ENCODE measurements at places on chromosomes 2 and 18. TPM values are rescaled to one million over a fixed set of nuclear protein-coding genes. Genes with fewer than 3 reads are reported as not detected.

CNTNAP5 gene
- total RNA-seq: not detected

- DNase-seq: no peak
Observed at GRCh38 chr2:138609446-138609845, 107.9 kb downstream of the SPOPL start.

GRCh38 chr2:140067661-140068060 is 1287.5 kb upstream of the NXPH2 start:
- DNase-seq: no peak

FIGN gene
- total RNA-seq: not detected

GRCh38 chr2:60966507-60967405 is 50.8 kb upstream of the PEX13 start:
- DNase-seq: no peak

- DNase-seq: no peak
Observed at GRCh38 chr18:57083485-57083884, 63.4 kb upstream of the BOD1L2 start.

DNA sequence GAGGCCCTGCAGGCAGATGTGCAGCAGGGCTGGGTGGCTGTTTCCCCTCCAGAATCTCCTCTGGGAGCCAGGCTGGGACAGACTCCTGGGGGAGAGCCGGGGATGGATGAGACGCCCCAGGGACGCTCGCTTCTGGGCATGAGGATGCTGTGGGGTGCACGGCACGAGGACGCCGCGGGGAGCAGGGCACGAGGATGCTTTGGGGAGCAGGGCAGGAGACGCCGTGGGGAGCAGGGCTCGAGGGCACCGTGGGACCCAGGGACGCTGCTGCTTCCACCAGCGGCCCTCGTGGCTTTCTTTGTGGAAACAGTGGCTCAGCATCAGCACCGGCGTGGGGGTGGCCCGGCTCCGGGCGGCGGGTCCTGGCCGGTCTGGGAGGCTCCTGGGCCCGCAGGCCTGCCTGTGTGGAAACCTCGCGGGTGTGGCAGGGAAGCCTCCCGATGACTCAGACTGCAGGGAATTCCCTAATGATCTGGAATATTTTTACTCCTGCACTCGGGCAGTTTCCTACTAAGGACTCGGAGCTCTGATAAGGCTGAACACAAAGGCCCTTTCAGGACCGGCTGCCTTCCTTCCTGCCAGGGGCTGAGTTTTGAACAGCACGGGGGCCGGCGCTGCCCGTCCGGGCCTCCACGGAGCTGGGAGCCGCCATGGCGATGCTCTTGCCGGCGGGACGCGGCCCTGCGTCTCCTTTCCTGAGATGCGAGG is 62.6 kb downstream of the NFATC1 start:
- DNase-seq: peak; percentile 48

DNA sequence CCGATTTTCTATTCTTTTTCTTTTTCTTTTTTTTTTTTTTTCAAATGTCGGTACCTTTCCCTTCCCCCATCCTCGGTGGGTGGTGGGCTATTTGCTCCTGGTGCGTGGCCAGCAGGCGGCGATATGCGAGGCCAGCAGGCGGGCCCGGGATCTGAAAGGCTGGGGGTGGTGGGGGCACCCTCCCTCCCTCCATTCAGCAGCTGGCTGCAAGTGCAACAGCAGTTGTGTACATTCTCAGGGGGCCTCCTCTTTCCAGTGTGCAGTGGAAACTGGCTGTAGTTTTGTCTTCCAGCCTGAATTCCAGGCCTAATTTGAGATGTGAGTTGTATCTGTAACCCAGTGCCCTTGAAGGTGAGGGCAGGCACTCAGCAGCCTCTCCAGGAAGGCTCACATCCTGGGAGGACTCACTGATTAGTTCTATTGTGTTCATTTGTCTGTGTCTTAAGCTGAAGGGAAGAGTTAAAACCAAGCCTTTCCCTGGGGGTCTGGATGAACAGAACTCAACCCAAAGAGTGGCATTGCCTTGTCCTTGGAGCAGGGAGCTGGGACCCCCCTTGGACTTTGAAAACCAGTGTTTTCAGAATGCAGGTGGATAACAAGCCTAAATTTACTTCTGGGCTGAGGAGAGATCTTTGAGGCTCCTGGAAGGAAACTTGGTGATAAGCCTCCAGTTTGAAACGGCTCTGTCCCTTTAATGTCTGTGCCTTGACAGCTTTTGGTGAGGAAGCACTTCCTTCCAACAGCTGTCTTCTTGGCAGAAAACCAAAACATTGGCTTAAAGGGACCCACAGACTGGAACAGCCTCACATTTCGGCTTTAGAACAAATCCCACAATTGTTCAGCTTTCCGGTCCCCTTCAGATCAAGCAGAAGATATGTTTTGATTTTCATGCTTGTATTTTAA is 3.3 kb downstream of the MYCN start:
- no peak for DNase-seq

DNA sequence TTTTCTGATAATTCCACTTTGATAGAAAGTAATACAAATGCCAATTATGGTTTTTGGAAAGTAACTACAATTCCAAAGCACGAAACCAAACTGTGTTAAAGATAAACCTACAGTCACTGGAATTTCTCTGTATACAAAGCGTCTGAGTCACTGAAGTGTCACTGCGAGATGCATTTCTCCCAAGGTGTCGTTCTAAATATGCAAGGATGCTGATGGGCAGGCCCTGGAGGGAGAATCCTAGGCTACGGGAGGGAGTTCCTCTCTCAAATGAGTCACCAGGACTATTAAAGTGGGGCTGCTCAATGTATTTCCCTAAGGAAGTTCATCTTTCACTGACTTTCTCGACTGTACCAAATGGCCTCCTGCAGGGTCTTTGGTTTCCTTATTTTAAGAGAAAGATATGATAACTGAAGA is 163.8 kb upstream of the STK17B start:
- DNase-seq: no peak

DNA sequence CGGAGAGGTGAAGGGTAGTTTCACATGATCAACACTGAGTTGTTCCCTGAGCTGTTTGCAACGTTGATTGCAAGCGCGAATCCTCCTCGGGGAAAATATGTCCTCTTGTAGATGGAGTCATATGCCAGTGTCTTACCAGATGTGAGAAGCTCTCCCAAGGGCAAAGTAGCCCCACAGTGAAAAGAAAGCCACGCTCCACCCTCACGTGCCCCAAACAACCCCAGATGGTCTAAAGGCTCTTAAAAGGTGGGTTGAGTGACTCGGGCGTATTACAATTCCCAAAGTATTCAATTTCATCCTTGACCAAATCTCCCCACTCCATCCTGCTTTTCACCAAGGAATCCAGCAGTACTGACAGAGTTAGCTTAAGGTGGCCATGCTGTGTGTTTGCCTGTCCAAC is 332.1 kb upstream of the SOX11 start:
- DNase-seq: no peak

CCL20 gene
- 0.30 TPM for total RNA-seq

GRCh38 chr18:12843420-12844350 is 40.4 kb downstream of the PTPN2 start:
- no peak for DNase-seq

DNA sequence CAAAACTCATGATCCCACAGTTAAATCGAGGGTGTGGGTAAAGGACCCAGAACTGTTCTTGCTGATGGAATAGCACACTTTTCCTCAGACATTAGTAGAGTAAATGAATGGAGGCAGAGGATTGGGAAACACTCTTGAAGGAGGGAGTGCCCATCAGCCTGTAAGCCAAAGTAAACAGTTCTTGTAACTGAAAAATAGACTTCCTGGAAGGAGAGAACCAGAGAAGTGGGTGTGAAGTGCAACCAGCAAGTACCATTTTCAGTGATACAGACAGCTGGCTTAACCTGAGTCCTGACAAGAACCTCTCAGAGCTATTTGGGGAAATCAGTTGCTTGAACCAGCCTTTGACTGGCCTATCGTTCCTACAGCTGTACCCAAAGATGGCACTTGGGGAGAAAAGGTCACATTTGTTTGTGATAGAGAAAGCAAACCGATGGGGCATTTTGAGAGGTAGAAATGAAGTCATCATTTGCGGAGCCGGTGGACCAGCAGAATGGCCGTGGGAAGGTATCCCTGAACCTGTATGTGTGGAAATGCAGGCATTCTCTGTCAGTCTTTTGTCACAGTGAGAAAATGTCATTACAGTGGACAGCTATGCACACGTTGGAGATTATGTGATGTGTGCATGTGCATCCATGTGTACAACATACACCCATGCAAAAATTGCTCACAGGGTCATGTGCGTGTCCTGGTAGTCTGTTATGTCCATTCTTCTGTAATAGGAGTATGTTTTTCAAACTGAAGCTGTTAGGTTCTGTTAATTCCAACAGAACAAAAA is 17.8 kb downstream of the CRIM1 start:
- no peak for DNase-seq

INO80B gene
- total RNA-seq: 24.0 TPM

- no peak for DNase-seq
Observed at GRCh38 chr2:8438996-8439395, 242.9 kb upstream of the ID2 start.

DNA sequence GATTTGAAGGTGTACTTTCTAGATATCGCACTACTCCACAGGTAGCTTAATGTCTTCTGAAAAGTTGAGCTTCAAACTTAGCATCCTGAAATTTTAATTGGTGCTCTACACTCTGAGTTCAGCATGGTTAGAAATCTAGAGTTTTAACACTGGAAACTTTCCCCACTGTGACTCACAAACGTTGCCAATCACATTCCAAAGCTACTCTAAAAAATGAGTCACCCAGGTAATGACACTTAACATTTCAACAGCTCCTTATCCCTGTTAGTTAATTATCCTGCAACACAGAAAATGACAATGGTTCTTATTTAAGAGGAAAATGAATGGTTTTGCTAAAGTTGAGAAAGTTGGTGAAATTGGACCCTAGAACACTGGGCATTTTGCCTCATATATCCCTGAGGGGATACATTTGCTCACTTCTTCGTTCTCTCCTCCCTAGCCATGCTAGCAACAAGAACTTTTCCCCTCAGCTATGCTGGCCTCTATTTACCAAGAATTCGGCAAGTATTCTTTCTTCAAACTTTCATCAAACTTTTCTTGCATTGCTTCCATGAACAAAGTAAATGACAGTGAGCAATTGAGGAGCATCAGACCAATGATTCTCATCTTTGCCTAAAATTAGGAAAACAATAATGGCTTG is 1024.1 kb upstream of the KLHL29 start:
- DNase-seq: no peak

- peak; percentile 26 for DNase-seq
Observed at GRCh38 chr2:160324161-160324800, 124.2 kb upstream of the ITGB6 start.

DNA sequence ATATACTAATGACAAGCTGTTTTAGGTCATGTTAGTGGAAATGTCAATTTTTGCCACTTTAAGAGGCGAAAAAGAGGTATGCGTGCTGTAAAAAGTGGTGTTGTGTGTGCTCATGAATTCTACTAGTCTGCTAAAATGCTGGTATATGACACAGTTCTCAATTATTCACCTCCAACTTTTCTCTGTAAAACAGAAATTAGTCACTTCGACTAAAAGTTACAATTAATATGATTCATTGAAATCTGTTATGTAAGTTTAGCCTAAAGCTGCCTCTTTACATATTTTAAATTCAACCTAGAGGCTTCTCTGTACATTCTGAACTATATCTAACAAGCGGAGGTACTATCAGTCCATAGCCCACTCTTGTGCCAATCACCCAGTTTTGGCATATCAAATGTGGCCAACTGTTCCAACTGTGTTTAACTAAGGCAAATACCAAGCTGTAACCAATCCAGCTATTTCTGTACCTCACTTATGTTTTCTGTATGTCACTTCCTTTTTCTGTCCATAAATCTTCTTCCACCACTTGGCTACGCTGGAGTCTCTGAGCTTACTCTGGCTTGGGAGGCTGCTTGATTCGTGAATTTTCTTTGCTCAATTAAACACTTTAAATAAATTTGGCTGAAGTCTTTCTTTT is 20.8 kb downstream of the BAZ2B start:
- no peak for DNase-seq

- DNase-seq: no peak
Observed at GRCh38 chr2:217666338-217666737, 336.5 kb downstream of the TNS1 start.

DNA sequence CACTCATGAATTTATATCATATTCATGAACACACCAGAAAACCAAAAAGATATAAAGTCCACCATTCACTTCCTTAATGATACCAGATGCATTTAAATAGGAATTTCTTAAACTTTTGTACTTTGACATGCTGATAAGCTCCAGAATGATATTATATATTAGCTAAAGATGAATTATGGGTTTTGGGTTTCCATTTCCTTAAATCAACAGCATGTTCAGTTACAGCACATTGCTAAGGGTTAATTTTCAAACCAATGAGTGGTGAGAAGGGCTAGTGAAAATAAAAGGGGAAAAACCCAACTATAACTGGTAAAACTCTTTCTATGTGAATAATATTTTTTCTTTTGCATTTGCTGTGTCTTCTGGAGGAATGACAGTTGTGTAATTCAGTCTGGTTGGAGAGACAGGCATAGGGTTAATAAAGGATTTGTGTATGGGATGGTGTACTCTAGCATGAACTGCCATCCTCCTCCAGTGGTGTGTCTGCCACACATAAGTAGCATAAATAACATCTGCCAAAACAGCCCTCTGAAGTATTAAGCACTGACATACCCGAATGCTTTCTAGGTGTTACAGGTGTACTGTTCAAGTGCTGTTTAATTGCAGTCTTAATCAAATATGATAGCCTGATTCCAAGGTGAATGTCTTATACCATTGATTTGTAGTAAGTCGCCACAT is 19.3 kb upstream of the CPS1 start:
- no peak for DNase-seq

TTC32 gene
- total RNA-seq: 6.3 TPM

DNA sequence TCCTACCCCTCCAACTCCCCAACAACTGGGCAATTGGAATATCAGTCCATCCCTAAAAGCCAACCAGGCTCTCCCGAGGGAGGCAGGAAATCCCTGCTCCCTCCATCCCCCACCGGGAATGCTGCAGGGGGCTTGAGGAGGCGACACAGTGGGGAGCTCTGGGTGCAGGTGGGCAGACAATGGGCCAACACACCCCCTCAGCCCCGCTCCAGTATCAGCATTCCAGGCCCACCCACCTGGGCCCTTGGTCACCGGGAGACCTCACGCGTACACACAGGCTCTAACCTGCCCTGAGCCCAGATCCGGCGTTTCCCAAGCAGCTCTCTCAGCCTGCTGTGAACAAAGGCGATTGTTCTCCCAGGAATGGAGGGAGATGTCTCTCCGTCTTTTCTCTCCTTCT is 37.6 kb upstream of the FZD7 start:
- DNase-seq: no peak

- DNase-seq: no peak
Observed at GRCh38 chr2:37659723-37660122, 11.7 kb downstream of the CDC42EP3 start.

DNA sequence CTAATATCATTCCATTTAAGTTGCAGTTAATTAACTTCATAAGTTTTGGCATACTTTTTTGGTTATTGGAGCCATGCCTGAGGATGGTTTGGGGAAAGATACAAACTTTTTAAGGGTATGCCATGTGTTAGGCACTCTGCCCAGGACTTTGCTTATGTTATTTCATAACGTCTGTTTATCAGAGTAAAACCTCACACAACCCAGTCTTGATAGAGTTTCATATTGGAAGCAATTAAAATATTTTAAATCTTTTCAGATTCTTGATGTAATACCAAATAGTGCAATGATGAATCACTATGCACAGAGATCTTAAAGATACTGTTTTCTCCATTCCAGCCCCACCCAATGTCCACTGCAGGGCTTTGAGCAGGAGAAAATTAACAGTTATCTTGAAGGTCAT is 529.1 kb upstream of the HNMT start:
- DNase-seq: no peak

All from HCT116 (cell line).